ENCODE measurements at places on chromosomes 2 and 18.
A peak's percentile ranks its signal among the peaks of the same experiment; 100 is the strongest.

- no peak for DNase-seq
These were observed 157.0 kb downstream of the MGAT5 start for GRCh38 chr2:134410831-134411231.

DNA sequence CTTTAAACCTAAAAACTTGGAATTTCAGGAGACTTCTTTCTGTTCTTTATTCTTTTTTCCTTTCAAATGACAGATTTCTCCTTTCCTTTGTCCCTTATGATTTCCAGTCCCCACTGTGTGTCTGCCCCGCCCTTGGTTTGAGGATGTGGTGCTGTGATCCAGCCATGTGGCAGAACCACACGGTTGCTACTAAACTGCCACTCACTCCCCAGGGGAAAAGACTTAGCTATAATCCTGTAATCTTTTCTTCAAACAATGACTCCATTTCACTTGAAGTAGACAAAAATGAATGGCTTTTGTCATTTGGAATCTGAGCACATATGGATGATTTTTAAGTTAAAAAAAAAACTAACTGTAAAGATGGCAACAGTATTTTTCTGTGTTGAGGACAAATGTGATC is 76.2 kb upstream of the STAM2 start:
- no peak for DNase-seq

DNA sequence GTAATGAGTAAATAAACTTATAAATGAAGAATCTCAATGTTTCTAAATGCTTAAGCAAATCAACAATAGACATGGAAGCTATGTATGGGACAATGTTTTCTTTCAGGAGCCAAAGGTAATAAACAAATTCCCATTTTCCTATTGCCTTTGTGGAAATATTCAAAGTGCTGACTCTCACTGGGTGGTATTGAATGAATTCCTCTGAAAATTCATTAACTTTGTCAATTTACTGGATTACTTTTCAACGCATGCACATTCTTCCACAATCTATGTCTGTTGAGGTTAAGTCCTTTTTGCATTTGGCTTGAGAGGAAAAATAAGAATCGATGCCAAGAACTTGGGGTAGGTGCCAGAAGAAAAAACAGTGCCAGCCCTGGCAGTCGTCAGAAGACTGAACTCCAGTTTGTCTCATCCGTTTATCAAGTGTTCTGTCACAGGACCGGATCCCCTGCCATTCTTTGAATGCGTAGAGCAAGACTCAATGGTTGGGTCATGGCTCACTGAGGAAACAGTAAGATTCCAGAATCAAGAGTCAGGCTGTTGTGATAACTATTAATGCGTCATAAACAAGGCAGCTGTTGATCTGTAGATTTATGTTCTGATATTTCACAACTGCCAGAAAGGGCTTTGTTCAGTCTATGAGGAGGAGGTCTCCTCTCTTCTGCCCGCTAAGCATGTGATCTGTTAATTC is 133.3 kb downstream of the GFPT1 start:
- no peak for DNase-seq

DNA sequence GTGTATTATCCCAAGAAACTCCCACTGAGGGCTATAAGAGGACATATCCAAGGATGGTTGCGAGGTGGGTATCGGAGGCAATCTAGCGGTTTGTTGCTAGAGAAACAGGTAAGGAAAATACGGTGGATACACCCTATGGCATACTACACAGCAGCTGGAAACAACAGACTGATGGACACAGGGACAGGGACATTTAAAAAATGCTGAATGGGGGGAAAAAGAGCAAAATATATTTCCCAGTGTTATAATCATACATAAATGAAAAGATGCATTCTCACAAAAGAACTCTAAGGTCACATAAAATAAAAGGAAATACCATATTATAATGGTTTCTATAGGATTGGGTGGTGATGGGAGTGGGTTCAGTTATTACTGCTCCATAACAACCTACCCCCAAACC is 95.9 kb downstream of the SMC6 start:
- no peak for DNase-seq

DNA sequence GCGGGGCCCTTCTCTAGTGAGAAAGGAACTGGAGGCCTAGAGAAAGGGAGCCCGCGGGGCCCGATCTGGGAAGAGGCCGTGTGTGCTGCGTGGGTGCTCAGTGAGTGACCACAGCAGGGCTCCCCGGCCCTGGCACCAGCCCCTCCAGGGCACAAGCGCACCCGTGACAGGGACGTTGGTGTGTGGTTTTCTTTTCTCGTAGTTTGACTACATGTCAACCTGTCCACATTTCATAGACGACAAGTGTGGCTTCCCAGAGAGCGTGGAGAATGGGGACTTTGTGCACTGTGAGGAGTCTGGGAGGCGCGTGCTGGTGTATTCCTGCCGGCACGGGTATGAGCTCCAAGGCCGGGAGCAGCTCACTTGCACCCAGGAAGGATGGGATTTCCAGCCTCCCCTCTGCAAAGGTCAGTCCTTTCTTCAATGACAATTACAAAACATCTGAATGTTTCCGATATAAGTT is 83.1 kb downstream of the TPO start:
- no peak for DNase-seq

DNA sequence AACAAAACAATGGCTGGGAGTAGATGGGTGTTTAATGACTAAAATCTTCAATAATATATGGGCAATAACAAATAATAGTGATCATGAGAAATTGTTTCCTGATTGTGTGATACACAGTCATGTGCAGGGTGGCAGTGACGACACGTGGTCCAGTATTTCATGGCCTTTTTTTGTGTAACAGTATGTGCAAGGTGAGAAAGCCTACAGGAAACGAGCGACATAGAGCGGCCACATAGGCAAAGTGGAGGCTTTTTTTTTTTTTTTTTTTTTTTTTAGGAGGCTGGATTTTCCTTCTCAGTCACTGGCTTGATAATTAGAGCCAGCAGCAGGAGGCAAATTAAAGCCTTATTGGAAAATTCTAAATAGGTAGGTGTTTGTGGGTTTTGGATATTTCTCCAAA is 123.7 kb downstream of the MYO3B start:
- DNase-seq = no peak

DNA sequence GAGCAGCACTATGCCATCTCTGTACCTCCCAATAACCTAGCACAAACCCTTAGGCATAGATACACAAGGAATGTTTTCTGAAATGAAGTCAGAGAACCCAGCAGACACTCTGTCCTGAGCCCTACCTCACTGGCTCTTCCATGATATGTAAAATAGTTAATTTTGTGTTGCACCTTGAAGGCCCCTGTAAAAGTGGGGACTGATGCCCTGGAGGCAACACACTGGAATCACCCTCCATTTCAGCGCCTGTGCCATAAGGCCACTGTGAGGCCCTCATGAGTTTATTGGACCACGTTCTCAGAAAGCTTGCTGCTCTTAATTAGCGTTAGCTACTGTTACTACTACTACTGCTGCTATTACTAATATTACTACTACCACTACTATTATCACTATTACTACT is 670.1 kb upstream of the SOX11 start:
- no peak for DNase-seq

GRCh38 chr2:10390369-10390801 is 57.7 kb downstream of the ODC1 start:
- peak; percentile 71 for DNase-seq

DNA sequence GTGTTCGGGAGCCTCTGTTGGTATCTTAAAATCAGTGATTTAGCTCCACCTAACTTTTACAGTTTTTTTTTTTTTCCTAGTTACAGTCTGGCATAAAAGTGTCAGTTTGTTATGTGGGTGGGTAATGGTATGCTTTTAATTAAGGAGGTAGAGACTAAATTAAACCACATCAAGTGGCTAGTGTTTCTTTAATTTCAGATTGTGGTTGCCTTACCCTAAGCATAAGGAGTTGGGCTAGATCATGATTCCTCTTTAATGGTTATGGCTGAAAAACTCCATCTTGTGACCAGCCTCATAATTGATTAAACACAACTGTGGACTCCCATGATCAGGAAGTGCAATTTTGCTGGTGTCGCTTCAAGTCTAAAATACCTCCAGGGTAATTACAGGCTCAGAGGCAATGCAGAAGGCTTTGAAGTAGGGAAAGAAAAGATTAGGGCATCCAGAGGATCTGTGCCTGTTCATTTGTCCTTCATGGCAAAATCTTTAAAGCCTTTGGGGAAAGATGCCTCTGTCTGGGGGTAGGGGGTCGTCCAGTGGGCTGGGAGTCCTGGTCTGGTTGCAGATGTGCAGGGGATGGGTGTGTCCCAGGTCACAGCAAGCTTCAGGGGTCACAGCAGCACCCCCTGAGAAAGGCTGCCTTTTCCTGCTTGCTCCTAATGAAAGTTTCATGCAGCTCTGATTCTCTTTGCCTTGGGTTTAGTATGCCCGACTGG is 579.2 kb downstream of the BCL11A start:
- DNase-seq = no peak

DNA sequence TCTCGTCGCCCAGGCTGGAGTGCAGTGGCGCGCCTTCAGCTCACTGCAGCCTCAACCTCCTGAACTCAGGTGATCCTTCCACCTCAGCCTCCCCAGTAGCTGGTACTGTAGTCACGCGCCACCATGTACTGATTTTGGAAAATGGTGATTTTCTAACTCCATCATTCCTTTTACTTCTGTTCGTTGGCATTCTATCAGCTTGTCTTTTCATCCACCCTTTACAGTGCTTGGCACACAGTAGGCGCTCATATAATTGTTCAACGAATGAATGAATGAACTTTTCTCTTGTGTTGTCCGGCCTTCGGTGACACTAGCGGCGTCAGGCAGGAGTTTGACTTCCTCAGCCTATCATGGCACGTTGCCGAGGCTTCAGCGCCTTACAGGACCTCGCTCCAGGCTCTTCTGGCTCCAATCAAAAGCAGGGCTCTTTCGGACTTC is 373 bp upstream of the MTHFD2 start:
- DNase-seq = no peak

DNA sequence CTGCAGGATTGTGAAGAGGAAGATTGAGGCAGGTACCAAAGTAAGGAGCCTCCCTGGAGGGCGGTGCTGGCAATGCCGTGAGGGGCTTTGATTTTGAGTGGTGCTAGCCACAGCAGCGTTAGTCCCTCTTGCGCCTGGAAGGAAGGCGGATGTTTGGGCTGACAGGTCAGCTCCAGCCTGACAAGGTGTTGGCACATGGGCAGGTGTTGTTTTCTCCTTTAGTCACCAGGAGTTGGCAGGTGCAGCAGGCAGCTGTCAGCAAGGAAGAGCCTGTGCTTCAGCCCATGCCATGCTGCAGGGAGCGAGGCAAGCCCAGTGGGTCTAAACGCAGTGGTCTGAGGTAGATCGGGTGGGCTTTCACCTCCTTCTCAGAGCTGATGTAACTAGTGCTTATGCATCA is 8.5 kb downstream of the SEC11C start:
- no peak for DNase-seq

GRCh38 chr2:4931721-4932365 is 760.3 kb upstream of the SOX11 start:
- no peak for DNase-seq

DNA sequence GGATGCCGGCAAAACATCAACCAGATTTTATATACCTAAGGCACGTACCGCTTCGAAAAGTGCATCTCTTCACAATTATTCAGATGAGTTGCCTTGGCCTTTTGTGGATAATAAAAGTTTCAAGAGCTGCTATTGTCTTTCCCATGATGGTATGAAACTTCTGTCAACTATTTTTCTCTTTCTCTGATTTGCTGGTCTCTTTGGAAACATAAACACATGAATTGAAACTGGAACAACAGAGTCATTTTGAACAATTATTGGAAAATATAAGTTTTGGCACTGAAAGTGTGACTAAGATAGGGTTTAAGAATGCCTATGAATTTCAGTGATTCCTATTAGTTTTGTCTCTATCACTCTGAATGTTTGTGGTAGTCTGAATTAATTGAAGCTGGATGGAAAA is 109.9 kb downstream of the DPP4 start:
- DNase-seq = no peak

DNA sequence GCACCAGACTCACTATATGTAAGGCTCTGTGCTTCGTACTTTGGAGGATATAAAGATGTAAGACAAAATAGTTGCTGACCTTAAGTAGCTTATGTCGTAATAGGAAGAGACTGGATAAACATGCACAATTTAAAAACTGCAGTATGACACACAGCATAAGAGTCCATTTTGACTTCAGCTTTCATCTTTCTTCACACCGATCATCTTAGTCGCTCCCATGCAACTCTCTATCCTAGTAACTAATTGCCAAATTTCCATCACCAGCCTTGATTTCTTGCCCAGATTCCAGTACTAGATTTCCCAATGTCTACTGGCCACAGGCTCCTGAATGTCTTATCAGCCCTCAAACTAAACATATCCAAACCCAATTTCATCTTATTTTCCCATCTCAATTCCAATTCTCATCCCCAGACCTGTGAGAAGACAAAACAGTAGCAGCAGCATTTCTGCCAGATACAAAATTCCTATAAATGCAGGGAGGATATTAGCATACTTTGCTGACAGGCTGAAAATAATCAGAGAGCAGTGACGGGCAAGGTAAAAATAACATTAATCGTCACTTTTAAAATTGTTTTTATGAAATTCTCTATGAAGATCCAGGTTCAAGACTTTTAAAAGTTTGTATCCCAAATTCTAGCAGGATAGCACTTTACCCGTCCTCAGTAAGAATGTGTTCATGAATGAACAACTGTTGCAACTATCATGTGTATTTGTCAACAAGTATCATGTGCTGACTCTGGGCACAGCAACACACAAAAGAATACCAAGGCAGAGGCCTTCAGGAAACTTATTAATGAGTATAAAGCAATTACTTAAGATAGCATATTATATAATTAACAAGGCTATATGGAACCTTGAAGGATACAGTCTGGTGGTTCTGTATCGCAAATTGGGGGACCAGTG is 42.2 kb downstream of the KIDINS220 start:
- DNase-seq = no peak

GRCh38 chr2:8414946-8415879 is 266.6 kb upstream of the ID2 start:
- peak; percentile 57 for DNase-seq

GRCh38 chr2:10765461-10765860 is 44.0 kb downstream of the ATP6V1C2 start:
- no peak for DNase-seq

DNA sequence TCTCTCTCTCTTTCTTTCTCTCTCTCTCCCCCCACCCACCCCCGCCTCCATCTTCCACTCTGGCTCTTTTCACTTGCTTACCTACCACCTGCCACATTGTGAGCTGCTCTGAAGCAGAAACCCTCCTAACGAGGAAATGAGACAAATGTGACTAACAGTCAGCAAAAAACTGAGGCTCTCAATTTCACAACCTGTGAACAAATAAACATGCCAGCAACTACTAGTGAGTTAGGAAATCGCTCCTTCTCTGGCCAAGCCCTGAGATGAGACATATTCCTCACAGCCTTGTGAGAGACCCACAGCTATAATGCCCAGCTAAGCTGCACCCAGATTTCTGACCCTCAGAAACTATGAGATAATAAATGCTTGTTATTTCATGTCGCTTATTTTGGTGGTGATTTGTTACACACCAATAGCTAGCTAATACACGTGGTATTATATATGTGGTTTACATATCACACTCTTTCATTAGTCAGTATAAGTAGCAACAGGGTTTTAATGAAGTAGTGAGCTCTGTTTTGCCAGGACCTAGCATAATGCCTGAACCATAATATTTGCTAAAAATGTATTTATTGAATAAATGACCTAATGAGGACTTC is 8.4 kb upstream of the ZNF521 start:
- DNase-seq = peak; percentile 79

- DNase-seq = peak; percentile 33
These were observed 539 bp downstream of the CYP27A1 start for GRCh38 chr2:218782528-218782844.
